ENCODE measurements at places on chromosomes 3 and 15.
A peak's percentile ranks its signal among the peaks of the same experiment; 100 is the strongest.

GRCh38 chr15:72933976-72934375 lies 118.3 kb upstream of the NEO1 start:
- no peak for DNase-seq

DNA sequence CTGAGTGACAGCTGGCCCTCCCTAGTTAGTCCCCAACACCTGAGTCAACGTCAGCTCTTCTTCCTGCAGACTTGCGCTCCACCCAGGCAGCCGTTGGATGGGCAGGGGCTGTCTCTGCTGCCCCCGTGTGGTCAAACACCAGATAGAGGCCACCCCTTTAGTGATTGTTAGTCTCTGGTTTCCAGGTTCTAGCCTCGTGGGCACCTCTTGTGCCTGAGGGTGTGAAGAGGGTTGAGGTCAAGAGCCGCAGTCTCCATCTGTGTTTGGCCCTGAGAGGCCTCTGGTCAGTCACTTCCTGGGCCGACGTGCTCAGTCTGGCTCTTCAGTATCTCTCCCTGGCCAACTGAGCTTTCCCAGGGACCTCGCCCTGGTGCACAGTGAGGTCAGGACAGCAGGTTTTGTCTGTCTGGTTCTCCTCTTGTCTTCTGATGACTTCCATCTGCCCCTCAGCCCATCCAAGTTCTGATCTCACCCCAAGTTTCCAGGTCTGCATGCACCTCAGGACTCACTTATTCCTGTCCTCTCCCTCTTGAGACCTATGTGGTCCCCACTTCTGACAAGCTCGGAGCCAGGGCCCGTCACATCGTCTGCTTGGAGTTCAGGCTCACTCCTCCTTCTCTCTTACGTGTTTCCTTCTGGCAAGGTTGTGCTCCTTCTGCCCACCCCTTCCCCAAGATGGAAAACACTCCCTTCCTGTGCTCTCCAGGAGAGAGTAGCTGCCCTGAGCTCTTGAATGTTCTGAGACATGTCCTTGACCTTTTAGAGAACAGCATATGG lies 20.9 kb downstream of the CD276 start:
- no peak for DNase-seq

DNA sequence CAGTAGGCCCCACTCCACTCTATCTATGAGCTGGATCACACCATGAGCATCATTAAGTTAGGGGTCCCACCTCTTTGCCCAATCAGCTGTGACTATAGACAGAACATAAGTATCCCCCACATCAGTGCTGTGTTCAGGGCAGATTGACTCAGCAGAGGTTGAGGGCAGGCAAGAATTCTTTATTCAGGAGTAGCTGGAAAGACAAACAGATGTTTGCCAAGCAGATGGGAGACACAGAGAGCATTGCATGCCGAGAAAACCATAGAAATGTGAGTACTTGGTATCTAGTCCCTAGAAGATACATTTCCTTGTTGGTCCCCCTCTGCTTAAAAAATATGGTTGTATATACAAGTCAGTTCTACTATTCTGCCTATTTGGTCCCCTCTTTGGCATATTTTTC lies 440.8 kb downstream of the RAP2B start:
- no peak for DNase-seq

DNA sequence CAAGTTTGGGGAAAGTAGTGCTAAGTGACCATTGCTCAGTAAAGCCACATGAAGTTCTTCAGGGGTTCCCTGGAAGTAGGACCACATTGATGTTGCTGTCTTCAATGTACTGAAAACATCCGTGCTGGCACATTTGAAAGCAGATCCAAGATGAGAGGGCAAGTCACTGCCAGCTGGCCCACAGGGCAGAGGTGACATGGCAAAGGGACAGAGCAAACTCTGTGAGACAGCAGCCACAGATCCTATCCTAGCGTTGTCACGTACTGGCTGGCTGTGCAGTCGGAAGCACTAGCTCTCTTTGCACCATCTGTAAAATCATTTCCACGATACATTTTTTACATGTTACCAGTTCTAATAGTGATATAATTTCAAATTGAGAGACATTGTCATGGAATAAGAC lies 13.8 kb downstream of the MUC13 start:
- no peak for DNase-seq

- DNase-seq, result no peak
Observed at GRCh38 chr15:84938726-84939125, 42.9 kb upstream of the PDE8A start.

DNA sequence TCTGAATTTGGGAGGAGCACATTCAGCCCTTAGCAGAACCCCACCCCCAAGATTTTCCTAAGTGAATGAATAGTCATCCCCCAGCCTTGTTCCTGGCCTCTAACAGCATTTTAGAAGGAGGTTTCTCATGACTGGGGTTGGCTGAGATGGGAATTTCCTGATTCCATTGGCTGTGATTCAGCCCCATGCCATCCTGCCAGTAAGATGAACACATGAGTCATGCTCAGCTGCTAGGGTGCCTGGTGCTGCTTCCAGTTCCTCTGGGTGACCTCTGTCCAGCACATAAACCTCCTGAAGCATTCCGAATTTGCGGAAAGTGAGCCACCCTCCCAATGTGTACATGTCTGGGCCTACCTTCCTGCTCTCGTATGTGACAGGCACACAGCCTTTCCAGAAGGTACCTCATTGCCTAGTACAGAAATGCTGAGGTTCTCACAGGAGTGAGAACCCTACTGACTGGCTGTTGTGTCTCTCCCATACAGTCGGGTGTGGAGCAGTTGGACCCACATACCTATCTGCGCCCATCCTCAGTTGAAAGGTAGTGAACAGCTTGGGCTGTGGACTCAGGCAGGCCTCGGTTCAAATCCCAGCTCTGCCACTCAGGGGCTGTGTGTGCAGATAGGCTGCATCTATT lies 91.7 kb downstream of the APBA2 start:
- peak; percentile 88 for DNase-seq

DNA sequence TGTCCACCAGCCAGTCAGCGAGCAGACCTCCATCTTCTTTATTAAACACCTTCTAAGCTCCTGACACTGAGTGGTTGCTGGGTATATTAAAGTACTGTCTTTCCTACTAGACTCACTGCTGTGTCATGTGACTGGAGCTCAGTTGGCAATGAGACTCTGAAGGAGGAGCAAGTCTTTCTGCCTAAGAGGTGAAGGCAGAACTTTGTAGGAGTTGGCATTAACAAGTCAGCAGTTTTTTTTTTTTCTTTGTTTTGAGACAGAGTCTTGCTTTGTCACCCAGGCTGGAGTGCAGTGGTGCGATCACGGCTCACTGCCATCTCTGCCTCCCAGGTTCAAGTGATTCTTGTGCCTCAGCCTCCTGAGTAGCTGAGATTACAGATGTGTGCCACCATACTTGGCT lies 62.2 kb downstream of the ABHD5 start:
- DNase-seq, result no peak

DNA sequence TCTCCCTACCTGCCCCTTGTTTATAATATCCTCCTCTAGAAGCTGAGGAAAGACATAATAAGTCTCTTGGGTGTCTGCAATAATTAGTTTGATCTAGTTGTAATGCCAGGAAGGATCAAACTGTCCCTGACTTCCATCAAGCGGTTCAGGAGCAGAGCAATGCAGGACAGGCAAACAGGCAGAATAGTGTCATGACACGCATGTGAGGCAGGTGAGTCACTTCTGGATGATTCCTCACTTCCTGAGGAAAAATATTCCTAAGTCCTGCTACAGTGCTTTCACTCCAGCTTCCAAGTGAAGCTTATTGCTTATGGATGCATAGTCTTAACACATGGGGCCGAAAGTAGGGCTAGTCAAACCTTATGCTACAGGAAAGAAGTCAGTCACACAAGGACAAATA lies 85.8 kb downstream of the GREM1 start:
- DNase-seq, result no peak

- DNase-seq, result no peak
Observed at GRCh38 chr3:53721187-53722119, 124.8 kb downstream of the CHDH start.

DNA sequence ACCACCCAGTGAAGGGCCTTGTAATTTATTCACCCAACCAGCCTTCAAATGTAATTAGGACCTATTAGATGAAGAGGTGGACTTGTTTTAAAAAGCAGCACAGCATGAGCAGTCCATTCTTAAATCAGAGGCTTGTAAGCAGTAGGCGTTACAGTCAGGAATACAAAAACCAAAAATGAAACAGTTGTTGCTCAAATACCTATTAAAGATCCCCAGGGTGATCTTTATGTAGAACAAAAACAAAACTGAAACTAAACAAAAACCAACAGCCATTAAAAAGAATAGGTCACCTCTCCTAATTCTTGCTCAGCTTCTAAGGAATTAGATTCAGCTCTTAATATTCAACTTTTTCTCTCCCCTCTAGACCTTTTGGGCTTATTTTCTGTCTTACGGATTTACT lies 104.9 kb upstream of the ST8SIA2 start:
- no peak for DNase-seq

- no peak for DNase-seq
Observed at GRCh38 chr15:64333986-64334929, 21.7 kb downstream of the CSNK1G1 start.

DNA sequence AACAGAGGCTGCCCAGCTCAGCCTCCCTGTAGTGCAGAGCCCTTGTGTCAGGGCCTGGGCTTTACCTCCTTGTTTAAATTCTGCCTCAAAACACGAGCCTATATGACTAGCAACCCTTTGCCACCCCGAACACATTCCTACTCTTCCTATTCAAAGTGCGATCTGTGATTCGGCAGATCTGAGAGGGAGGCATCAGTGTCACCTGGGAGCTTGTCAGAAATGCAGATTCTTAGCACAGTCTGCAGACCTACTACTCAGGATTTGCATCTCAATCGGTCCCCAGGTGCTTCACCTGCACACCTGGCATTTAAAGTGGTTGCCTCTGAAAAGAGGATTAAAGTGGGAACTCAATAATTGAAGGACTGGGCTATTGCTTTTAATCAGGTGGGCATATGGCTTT lies 273.2 kb upstream of the TOPAZ1 start:
- no peak for DNase-seq

GRCh38 chr3:168138421-168138820 lies 42.7 kb upstream of the GOLIM4 start:
- DNase-seq, result no peak

- DNase-seq, result no peak
Observed at GRCh38 chr3:117168896-117169295, 459.3 kb downstream of the TUSC7 start.

DNA sequence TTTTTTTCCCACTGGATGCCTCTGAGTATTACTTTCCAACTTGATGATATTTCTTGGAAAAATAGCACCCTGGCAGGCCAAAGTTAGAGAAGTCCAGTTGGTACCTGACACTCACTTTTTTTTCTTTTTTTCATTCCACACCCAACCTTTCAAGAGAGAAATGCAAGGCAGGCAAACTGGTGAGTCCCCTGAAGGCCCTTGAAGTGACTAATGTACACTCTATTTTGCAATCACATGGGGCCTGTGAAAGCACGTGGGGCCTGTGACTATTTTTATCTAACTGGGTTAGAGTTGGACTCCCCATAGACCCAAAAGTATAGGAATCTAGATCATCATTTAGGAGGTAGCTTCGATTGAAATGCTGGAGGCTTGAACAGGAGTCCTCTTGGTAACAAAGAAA lies 316.7 kb downstream of the CHL1 start:
- DNase-seq, result no peak

- DNase-seq, result no peak
Observed at GRCh38 chr15:37902126-37902525, 32.3 kb upstream of the TMCO5A start.

GRCh38 chr3:15298504-15298903 lies 33.9 kb downstream of the SH3BP5 start:
- no peak for DNase-seq

GRCh38 chr3:85432081-85432480 lies 473.3 kb downstream of the CADM2 start:
- no peak for DNase-seq

GRCh38 chr3:52238193-52238760 lies 681 bp downstream of the TWF2 start:
- DNase-seq, result no peak

GRCh38 chr3:23159929-23160328 lies 43.2 kb upstream of the UBE2E2 start:
- DNase-seq, result peak; percentile 64

GRCh38 chr15:61198722-61199121 lies 30.4 kb downstream of the RORA start:
- DNase-seq, result no peak

DNA sequence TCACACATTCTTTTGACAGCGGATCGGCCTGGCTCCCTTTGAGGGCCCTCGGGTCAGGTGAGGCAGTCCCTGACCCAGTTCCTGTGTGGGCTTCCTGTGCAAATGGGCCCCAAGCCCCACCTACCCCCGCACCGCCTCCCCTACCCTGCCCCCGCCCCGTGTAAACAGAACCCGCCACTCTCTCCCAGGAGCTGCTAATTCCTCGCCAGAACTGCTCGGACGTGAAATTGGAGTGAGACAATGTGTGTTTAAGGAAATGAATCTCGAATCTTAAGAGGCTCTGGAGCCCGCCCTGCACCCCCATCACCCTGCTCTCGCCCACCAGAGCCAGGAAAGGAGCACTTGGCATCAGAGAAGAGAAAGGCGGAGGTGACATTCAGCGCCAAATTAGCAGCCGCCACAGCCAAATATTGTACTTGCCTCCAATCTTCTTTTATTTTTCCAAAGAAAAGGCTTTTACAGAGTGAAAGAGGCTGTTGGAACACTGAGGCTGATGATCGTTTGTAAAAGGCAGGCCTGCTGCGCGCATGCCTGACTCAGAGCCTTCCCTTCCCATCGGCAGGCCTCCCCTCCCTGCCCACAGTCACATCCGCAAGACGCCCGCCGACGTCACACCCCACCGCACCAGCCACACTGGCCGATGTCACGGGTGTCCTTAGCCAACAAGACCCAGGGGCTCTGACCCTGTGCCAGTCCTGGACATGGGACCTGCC lies 53.1 kb downstream of the CACNA2D2 start:
- no peak for DNase-seq

DNA sequence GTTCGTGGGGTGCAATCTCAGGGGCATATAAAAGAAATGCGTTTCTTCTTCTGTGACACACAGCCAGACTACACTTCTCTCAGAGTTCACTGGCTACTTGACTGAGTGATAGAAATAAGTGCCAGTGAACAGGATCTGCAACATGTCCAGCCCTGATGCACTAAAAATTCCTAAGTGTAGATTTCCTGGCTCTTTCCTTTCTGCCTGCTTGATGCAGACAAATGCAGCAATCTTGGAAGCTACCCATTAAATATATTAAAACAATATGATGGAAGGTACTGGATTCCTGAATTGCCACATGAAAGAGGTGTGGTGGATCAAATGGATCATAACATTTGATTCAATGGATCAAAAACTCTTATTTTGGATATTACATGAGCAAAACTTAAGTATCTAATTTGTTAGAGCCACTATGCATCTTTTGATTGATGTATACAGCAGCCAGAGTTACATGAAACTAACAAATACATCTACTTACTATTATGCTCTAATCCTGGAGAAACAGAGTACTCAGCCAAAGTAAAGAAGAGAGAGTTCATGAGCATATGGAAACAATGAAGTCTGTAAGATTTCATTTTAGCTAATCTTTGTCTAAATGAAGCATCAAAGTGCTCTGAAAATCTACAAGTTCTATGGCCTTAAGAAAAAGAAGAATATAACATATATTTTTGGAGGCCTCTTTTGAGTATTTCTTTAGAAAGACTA lies 222.6 kb downstream of the ZNF385D start:
- DNase-seq, result no peak

DNA sequence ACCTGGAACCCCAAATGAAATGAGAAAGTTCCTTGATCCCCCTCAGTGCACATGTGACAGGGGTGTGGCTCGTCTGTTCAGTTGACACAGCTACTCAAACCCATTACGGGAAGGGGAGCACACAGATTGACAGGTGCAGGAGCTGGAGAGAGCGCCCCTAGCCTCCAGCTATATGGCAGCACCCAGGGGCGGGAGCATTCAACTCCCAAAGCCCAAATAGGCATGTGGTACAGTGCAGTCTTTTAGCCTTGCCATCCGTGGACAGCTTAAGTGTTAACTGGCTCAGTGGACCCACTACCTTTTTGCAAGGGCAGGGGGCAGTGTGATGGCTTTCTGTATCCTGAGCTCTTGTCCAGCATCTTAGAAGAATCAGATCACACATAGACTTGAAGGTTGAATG lies 1374.2 kb upstream of the ALCAM start:
- DNase-seq, result no peak

Data from BJ (cell line).